SJSA1 (cell line): ENCODE measurements at places on chromosomes 12 and 14. TPM values are rescaled to one million over a fixed set of nuclear protein-coding genes. Genes with fewer than 3 reads are reported as not detected.

DNA sequence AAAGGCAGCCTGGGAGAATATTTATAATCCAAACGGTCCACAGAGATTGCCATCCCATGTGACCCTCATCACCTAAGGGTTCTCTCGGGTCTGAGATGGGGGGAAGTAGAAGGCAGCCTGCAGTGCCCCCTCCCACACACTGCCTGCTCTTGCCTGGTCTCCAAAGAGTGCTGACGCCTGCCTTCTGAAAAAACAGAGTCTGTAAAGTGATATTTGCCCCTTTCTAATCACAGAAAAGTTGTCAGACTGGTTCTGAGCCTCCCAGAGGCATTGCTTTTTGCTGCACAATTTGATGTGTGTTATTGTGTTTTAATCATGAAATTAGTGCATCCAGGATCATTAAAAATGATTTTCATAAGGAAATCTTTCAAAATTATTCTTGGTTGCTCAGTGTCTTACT, 59.2 kb downstream of the TMEM30B start:
- no peak for DNase-seq
- H3K4me3 ChIP-seq = no peak overlapping the region
- H3K4me1 ChIP-seq = peaks cover 20% of the 10 kb centered on the region
- no peak overlapping the region for H3K27ac ChIP-seq
- H3K27me3 ChIP-seq = no peaks in the 10 kb centered on the region

DNA sequence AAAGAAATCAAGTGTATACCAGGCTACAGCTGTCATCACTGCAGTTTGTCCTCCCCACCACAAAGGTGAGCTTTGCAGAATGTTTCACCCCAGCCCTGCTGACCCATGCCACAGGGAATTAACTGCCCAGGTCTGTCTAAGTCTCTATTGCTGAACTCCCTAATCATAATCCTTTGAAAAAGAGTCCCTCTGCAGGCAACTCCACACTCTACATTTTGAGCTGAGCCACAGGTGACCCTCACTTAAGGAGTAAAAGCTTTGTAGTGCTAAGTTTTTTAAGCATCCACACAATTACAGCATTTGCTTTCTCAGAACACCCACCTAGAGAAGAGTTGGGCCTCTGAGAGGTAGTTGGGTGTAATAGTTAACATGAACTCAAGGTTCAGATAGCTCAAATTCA, 90.0 kb downstream of the C12orf50 start:
- no peaks in the 10 kb centered on the region for H3K4me1 ChIP-seq
- H3K36me3 ChIP-seq = no peaks in the 10 kb centered on the region
- no peak for DNase-seq
- no peak overlapping the region for H3K27ac ChIP-seq
- H3K27me3 ChIP-seq = no peaks in the 10 kb centered on the region
- H3K4me3 ChIP-seq = no peak overlapping the region

DNA sequence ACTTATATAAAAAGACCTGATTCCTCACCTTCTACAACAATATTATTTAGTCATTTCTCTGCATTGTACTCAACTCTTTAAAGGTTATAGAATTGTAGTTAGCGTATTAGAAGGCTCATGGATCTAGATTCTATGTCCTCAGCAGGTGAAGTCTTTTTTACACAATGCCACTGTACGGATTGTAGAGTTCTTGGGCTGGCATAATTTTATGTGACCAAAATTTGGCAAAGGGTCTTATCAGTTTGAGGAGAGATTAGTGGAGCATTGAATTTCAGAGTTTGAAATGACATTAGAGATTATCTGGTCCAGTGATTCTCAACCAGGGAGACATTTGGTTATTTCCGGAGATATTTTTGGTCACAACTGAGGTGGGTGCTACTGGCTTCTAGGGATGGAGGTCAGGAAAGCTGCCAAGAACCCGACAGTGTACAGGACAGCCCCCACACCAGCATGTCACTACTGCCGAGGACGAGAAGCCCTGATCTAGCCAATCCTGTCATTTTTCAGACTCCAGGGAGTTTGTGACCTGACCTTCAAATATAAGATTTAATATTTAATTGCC, 63.9 kb downstream of the BICD1 start:
- no peaks in the 10 kb centered on the region for H3K4me1 ChIP-seq
- no peaks in the 10 kb centered on the region for H3K36me3 ChIP-seq
- no peak overlapping the region for H3K4me3 ChIP-seq
- DNase-seq = no peak
- no peaks in the 10 kb centered on the region for H3K27me3 ChIP-seq

GRCh38 chr12:52246720-52247621, 13.9 kb downstream of the KRT7 start:
- no peak for DNase-seq
- peak overlapping the region; percentile 18 for H3K27ac ChIP-seq
- no peaks in the 10 kb centered on the region for H3K27me3 ChIP-seq
- H3K4me3 ChIP-seq = no peak overlapping the region
- H3K36me3 ChIP-seq = no peaks in the 10 kb centered on the region

DNA sequence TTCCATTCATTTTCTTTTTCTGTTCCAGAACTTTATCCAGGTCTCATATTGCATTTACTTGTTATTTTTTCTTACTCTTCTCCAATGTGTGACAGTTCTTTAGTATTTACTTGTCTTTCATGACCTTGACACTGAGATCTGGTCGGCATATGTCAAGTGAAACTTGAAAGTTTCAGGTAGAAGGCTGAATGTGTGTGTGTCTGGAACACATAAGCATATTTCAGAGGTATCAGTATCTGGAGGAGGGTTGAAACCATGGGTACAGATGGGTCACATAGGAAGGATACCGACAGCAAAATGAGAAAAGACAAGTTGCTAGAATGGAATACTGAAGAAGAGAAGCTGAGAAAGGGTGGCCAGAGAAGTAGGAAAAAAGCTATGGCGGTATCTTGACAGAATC, 22.5 kb upstream of the PTGDR start:
- no peaks in the 10 kb centered on the region for H3K36me3 ChIP-seq
- no peaks in the 10 kb centered on the region for H3K27me3 ChIP-seq
- H3K27ac ChIP-seq = no peak overlapping the region
- H3K4me1 ChIP-seq = peaks cover 15% of the 10 kb centered on the region
- no peak for DNase-seq

DNA sequence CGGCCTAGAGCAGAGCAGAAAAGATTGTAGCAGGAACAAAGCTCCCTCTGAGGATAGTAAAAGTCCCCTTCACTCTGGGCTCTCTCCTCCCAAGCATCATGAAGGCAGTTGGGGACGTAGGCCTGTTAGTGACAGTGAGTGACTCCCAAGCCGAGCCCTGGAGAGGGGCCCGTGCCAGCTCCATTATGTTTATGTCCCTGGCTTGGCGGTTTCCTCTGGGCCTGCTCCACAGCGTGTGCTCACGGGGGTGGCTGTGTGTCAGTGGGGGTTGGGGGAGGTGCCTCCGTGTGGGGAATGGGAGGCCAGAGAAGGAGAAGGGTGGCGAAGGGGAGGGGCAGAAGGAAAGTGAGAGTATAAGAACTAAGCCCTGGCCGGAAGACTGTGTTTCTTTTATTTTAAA, 170.0 kb upstream of the VASH1 start:
- no peaks in the 10 kb centered on the region for H3K36me3 ChIP-seq
- H3K4me1 ChIP-seq = no peaks in the 10 kb centered on the region
- H3K27me3 ChIP-seq = no peaks in the 10 kb centered on the region
- DNase-seq = no peak
- no peak overlapping the region for H3K27ac ChIP-seq
- no peak overlapping the region for H3K4me3 ChIP-seq

DNA sequence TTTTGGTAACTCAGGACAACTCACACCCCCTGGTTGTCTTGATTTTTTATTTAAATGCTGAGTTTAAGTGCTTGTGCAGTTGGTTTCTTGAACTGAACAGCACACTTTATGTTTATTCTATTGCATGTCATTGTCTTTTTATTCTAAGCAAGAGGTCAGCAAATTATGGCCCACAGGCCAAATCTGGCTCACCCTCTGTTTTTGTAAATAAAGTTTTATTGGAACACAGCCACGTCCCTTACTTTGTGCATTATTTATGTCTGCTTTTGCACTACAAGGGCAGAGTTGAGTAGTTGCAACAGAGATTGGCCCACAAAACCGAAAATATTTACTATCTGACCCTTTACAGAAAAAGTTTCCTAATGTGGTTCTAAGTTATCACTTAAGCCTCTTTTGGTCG, 52.3 kb downstream of the SUDS3 start:
- no peak overlapping the region for H3K4me3 ChIP-seq
- no peaks in the 10 kb centered on the region for H3K4me1 ChIP-seq
- H3K27me3 ChIP-seq = no peaks in the 10 kb centered on the region

DNA sequence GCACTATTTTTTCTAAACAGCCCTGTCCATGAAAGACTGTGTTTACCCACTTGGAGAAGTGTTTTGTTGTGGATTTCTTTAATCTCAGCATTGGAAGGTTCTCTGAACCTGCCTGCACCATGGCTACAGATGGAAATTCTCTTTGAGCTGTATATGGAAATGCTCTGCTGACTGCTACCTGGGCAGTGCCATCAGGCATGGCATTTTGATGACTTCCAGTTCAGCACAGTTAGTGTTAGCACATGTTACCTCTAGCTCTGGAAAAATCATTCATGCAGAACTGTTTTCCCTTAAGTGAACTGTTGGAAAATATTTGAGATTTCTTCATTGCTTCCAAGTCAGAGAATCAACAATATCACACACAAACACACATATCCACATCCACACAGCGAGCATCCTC, 52.6 kb upstream of the RIC8B start:
- H3K4me1 ChIP-seq = no peaks in the 10 kb centered on the region
- H3K27ac ChIP-seq = no peak overlapping the region
- no peaks in the 10 kb centered on the region for H3K27me3 ChIP-seq
- no peak for DNase-seq
- H3K36me3 ChIP-seq = no peaks in the 10 kb centered on the region

DNA sequence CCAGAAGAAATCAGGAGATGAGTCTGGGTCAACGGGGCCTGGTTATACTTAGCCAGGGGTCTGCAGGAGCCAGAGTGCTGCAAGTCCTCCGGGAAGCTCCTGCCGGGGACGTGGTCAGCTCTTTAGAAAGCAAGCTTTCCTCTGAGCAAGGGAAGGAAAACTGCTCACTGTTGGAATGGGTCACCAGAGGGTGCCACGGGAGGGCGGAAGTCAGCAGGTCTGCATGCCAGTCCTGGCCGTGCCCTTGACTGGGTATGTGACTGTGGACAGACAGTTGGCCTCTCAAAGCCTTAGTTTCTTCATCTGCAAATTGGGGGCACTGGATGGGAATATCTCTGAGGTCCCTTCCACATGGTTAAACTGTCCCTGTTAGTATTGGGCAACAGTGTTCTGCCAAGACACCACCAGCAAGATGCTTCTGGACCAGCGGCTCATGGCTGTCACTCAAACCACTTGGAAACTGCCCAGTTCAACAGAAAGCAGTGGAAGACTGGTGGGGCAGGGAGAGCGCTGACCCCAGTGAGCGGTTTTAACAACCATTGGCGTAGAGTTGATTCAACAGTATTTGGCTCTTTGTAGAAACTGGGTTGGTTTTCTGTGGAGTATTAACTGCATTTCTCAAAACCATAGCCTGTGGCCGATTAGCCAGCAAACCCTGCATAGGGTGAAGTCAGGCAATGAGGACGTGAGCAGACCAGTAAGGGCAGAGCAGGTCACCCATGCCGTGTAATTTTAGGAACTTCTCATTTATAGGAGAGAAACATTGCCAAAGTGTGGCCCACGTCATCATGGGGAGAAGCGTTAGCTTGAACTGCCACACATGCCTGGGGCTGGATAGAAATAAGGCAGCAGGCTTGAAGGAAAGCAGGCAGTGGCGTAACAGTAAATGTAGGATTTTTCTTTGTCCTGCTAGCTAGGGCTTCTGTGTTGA, 163.9 kb upstream of the PRMT8 start:
- no peak overlapping the region for H3K27ac ChIP-seq
- no peaks in the 10 kb centered on the region for H3K4me1 ChIP-seq
- DNase-seq = no peak
- no peaks in the 10 kb centered on the region for H3K36me3 ChIP-seq

GRCh38 chr12:20262119-20262518, 106.2 kb upstream of the PDE3A start:
- no peaks in the 10 kb centered on the region for H3K36me3 ChIP-seq
- H3K4me3 ChIP-seq = no peak overlapping the region
- H3K27me3 ChIP-seq = no peaks in the 10 kb centered on the region
- H3K27ac ChIP-seq = no peak overlapping the region
- DNase-seq = no peak

- DNase-seq = no peak
- H3K27me3 ChIP-seq = no peaks in the 10 kb centered on the region
- no peak overlapping the region for H3K4me3 ChIP-seq
- no peaks in the 10 kb centered on the region for H3K4me1 ChIP-seq
These were observed 115.4 kb downstream of the GCH1 start for GRCh38 chr14:54787261-54787660.

- H3K4me3 ChIP-seq = no peak overlapping the region
- H3K36me3 ChIP-seq = no peaks in the 10 kb centered on the region
- no peaks in the 10 kb centered on the region for H3K27me3 ChIP-seq
- H3K27ac ChIP-seq = no peak overlapping the region
- no peaks in the 10 kb centered on the region for H3K4me1 ChIP-seq
These were observed 44.0 kb upstream of the OAS1 start for GRCh38 chr12:112862636-112863290.

DNA sequence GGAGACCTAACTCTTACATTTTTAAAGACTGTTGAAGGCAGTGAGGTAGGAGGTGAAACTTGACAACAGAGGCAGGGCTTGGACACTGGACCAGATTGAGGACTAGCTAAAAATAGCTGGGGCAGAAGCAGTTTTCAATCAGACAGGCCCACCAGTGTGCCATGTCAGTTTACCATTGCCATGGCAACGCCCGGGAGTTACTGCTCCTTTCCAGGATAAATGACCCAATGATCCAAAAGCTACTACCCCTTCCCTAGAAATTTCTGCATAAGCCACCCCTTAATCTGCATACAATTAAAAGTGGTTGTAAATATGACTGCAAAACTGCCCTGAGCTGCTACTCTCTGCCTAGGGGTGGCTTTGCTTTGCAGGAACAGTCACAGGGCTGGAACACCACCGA, 53.2 kb upstream of the PKP2 start:
- H3K4me1 ChIP-seq = no peaks in the 10 kb centered on the region
- H3K36me3 ChIP-seq = no peaks in the 10 kb centered on the region
- no peaks in the 10 kb centered on the region; the same call in 1 of the 2 replicates for H3K27me3 ChIP-seq
- no peak for DNase-seq
- no peak overlapping the region for H3K27ac ChIP-seq
- no peak overlapping the region for H3K4me3 ChIP-seq

- no peaks in the 10 kb centered on the region for H3K36me3 ChIP-seq
- H3K27ac ChIP-seq = no peak within 1 kb of the TSS
- no peak within 1 kb of the TSS for H3K4me3 ChIP-seq
These were observed at the start of gene PRPH for GRCh38 chr12:49295082-49295936. TSS of gene PRPH (plus strand) at chr12:49295147. CDS start at chr12:49295201, 54 bp downstream.

DNA sequence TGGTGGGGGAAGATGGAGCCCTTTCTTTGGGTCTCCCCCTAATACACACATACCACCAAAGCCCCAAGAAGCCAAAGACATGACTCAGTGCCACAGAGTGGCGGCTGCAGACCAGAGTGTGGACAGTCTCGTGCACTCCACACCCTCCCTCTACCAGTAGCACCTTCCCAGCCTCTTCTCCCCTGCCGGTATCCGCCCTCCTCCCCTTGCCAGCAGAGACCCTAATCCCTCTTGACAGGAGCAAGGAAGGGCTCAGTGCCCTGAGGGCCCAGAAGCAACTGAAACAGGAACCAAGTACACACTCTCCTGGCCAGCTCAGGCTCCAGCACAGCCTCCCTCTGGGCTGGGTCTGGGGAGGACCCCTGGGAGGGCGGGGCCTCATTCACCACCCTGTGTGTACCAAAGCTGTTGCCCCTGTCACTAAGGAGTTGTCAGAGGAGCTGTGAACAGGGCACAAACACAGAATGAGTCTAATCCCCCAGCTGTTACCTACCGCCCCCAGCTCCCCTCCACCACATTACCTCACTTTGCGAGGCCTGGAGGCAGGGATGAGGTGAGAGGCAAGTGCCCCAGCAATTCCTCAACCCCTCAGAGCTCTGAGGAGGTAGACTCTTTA, 8.2 kb downstream of the SPRYD3 start:
- no peak overlapping the region for H3K4me3 ChIP-seq
- H3K27me3 ChIP-seq = no peaks in the 10 kb centered on the region
- no peak overlapping the region for H3K27ac ChIP-seq

RNF212B gene
- total RNA-seq = not detected in 2 replicates

SERPINA10 gene
- total RNA-seq = not detected in 2 replicates
